ENCODE measurements at places on chromosomes 3 and 15.

DNA sequence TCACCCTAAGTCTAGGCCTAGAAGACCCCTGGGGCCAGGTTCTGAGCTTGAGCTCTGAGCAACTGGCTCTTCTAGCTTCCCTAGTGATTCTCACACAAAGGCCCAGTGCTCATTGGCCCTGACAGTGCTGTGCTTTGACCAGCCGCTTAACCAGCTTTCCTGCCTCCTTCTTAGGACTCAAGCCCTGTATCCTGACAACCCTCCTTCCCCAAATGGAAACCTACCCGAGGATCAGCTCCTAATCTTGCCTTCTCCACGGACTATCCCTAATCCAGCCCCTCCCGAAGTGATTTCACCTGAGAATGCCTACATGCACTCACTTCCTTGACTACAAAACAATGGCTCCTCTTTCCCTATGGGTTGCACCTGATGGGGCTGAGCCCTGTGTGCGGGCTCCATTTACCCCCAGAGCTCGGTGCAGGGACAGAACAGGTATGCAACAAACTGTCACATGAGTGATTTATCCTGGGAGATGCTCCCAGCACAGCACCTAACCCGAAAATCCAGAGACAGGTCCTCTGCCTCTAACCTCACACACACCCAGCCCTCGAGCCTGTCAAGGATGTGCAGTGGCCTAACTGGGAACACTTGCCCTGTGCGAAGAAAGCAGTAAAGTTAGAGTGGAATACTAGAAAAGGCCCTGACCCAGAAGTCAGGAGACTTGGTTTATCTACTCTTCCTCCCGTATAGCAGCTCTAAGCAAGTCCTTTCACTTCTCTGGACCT, 2.3 kb downstream of the MEGF11 start:
- DNase-seq = no peak

- DNase-seq = no peak
These were observed 92.7 kb upstream of the PRICKLE2 start for GRCh38 chr3:64318001-64318400.

- DNase-seq = no peak
These were observed 79.2 kb downstream of the SAMMSON start for GRCh38 chr3:70078778-70079177.

GRCh38 chr3:63442918-63443317, 164.8 kb downstream of the SYNPR start:
- DNase-seq = no peak

DNA sequence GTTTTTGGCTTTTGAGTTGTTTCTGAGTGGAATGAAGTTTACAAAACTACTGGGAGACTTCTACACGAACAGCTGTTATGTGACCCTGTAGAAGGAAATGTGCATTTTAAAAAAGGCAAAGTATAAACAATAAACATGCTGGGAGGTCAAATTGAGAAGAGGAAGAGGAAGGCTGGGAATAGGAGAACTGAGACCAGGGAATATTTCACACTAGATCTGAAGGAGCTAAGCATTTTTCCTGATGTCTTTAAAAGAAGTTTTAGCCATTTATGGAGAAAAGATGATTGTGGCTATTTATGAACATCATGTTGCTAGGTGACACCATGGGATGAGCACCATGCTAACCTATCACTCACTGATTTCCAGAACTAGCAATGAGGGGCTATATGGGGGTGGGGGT, 76.3 kb upstream of the FAM98B start:
- no peak for DNase-seq

DNA sequence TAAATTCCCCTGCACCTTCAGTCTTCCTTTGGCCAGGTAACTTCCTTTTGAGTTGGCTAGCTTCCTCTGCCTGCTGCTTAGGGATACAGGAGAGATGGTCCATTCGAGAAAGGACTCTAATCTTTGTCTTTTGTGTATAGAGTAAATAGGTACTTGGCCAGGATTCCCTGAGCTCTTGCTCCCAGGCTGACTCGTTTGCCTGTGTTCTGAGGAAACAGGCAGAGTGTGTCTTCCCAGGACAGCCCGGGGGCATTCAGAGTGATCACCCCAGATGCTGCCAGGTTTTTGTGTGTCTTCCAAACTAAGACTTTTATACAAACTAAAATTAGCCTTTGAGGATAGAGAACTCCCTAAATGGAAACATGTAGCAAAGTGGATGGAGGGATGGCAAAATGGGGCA, 39.5 kb downstream of the TMEM108 start:
- no peak for DNase-seq

- no peak for DNase-seq
These were observed 96.7 kb downstream of the DHX30 start for GRCh38 chr3:47899495-47900108.

DNA sequence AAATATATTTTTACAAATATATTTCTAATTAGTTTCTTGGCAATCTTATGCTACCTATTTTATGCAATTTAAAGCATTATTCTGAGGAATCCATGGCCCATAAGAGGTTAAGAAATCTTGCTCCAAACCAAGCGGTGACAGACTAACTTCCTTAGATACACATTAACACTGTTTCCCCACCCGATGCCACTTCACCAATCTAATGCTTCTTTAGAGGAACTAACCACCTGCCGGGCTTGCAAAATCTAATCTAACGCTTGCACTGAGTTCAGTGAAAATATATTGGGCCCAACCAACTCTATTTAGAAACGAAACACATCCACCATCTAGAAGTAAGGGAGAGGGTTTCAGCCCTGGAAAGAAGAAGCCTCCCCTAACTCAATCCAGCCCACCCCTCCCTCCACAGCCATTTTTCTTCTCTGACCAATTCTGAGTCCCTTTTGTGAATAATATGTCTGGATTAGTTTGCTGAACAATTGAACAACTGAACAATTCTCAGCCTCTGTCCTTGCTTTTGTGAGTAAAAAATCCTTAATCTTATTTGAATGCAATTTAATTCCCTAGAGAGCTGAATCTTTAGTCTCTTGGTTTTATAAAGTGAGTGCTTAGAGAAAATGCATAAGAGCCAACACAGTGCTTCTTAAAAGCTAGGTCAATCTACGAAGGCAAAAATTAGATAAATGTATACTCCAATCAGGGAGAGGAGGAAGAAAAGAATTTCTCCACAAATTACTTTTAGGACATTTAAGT, 150.4 kb upstream of the ADAMTS9 start:
- no peak for DNase-seq

- no peak for DNase-seq
These were observed 196.2 kb upstream of the NSMCE3 start for GRCh38 chr15:29465816-29466215.

DNA sequence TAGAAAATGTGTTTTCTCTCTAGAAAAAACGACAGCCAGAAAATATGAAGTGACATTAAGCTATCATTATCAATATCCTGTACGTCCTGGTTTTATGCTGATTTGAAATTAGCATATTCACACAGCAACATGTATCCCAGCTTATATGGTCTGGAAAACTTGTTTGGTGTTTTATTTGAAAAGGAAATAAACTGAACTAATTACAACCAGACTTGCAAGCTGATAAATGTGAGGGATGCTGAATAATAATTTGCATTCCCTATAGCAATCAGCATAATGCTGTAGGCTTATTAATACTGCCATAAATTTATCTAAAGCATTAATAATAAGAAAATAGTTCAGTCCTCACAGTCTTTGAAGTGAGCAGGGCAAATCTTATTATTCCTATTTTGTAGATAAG, 336.9 kb upstream of the UMPS start:
- DNase-seq = no peak

DNA sequence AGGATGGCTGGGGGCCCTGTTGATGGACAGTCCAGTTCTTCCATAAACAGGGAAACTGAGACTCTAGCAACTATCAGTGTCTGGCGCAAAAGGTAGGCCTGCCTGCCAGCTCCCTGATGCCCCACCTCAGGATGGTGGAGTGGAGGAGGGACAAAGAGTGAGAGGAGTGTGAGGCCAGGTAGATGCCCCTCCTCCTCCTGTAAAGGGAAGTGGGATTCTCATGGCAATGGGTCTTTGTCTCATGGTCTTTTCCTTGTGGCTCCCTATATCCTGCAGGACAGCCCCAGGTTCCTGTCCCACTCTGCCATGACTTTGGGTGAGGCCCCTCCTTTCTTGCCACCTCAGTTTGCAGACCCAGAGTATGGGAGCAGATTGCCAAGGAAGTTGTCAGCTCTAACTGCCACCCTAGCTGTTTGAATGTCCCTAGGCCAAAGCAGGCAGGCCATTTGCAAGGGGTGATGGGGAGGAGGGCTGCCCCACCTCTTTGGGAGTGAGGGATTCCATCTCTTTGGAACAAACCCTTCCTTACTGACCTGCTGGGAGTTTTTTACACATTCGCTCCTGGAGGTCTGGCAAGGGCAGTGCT, 2.8 kb upstream of the DNAH1 start:
- no peak for DNase-seq

- DNase-seq = no peak
These were observed 70.3 kb downstream of the TGFBR2 start for GRCh38 chr3:30676424-30677346.

DNA sequence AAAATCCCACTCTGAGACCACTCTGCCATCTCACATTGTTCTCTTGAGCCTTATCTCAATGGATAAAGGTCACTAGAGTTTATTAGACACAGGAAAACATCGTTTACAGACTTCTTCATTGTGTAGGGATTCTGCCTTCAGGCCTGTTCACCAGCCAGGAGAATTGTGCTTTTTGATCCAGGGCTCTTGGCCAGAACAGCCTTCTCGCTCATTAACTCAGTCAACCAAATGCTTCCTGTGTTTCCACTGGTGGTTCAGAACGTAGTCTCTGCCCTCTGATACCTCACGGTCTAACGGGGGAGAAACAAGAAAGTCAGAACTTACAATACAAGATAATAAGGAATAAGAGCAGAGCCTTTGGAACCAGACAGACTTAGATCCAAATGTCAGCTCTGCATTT, 54.2 kb upstream of the TSEN2 start:
- DNase-seq = no peak

GRCh38 chr3:125075738-125076137, 19.9 kb upstream of the HEG1 start:
- no peak for DNase-seq

- no peak for DNase-seq
These were observed 155.7 kb downstream of the LPP start for GRCh38 chr3:188309437-188310269.

DNA sequence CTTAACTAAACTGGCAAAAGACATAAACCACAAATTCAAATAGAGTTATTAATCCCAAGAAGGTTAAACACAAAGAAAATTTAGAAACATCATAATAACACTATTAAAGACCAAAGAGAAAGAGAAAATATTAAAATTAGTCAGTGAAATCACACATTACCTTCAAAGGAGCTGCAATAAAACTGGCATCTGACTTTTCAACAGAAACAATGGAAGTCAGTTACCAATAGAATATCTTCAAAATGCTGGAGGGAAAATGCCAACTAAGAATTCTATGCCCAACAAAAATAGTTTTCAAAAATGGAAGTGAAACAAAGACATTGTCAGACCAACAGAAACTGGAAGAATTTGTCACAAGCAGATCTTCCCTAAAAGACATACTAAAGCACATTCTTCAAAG, 68.7 kb upstream of the RNF7 start:
- no peak for DNase-seq

DNA sequence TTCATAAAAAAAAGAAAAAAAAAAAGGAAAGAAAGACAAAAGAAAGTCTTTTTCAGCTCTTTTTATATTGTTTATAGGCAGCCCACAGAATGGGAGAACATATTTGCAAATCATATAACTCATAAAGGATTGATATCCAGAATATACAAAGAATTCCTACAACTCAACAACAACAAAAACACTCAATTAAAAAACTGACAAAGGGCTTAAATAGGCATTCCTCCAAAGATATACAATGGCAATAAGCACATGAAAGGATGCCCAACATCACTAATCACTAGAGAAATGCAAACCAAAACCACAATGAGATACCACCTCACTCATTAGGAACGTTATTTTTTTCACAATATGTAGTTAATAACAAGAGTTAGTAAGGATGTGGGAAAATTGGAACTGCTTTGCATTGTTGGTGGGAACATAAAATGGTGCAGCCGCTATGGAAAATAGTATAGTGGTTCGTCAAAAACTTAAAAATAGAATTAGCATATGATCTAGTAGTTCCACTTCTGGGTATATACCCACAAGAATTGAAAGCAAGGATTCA, 54.2 kb upstream of the CMTM8 start:
- no peak for DNase-seq

GRCh38 chr3:64726414-64727090, 38.8 kb upstream of the ADAMTS9 start:
- no peak for DNase-seq

GRCh38 chr3:40167958-40168357, 141.5 kb upstream of the EIF1B start:
- no peak for DNase-seq

DNA sequence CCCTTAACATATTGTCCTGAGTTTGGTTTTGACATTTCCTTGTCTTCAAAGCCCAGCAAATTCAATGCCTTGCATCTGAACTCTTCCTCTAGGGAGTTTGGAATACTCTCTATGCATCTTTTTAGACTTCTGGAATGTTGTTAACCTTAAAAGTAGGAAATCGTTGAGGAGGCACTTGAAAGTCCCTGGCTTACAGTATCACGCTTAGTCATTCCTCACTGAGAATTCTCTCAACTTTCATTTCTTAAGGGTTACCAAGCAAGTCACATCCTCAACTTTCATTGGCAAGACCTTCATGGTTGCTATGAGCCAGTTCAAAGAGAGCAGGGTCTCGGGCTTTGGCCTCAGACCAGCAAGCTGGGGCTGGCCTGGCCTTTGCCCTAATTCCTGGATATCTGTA, 89.9 kb downstream of the ASB7 start:
- no peak for DNase-seq

- no peak for DNase-seq
These were observed 748 bp upstream of the AVEN start for GRCh38 chr15:34039790-34040113.

- no peak for DNase-seq
These were observed 195.4 kb upstream of the LPP start for GRCh38 chr3:187958432-187959003.

GRCh38 chr3:152858170-152858800, 23.4 kb downstream of the P2RY1 start:
- no peak for DNase-seq

GRCh38 chr3:105527949-105528348, 161.2 kb downstream of the ALCAM start:
- no peak for DNase-seq

GRCh38 chr3:130601442-130601971, 84.5 kb downstream of the COL6A6 start:
- DNase-seq = no peak

- DNase-seq = no peak
These were observed 59.9 kb downstream of the SLC6A11 start for GRCh38 chr3:10875914-10876313.

DNA sequence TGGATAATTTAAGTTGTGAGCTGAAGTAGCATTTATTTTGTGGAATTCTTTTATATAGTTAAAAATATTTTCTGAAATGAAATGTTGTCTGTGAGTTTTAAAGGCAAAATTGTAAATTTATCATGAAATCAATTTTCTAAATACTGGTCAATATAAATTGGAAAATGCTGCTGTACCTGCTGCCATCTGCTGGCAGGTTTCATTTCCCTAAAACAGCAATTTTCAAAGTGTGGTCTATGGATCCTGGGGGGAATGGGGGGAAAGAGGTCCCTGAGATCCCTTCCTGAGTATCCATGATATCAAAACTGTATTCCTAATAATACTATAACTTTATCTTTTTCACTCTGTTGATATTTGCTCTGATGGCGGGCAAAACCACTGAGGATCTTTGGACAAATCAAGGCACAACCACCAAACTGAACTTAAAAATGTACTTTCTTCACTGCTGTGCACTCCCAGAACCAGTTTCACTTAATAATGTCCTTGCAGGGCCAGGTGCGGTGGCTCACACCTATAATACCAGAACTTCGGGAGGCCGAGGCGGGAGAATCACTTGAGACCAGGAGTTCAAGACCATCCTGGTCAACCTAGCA, 17.2 kb upstream of the CCR4 start:
- no peak for DNase-seq
